ENCODE measurements at places on chromosomes 16 and 17.

DNA sequence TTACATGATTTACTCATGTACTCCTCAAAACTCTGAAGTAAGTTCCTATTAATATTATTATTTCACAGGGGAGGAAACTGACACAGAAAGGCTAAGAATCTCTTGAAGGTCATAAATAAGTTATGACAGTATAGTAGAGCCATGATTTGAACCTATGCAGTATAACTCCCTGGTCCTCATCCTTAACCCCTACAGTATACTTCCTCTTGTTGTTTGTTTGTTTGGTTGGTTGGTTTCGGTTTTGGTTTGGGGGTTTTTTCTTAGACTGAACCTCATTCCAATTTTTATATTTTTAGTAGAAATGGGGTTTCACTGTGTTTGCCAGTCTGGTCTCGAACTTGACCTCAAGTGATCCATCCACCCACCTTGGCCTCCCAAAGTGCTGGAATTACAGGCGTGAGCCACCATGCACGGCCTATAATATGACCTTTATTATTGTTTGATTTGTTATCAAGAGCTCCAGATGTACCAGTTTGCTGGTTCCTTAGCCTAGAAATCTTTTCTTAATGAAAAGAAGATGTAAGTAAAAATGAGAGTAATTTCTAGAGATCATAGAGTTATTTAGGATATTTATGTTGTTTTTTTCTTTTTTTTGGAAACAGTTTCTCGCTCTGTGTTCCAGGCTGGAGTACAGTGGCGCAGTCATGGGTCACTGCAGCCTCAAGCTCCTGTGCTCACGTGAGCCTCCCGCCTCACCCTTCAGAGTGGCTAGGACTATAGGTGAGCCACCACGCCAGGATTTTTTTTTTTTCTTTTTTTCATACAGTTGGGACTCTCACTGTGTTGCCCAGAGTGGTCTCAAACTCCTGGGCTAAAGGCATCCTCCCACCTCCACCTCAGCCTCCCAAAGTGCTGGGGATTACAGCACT, 4.8 kb downstream of the PRR11 start:
- no peak for DNase-seq

DNA sequence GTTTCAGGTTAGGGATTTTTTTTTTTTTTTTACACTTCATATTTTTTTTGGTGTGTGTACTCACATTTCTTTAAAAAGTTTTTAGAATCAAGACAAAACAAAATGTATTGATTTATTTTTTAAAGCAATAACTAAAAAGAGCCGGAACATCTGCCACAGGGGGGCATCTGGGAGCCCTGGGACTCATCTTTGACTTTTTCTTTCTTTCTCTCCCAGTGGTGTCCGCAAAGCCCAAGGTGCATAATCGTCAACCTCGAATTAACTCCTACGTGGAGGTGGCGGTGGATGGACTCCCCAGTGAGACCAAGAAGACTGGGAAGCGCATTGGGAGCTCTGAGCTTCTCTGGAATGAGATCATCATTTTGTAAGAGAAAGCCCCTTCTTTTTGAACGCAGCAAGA, 36.3 kb downstream of the WWP2 start:
- no peak for DNase-seq

GRCh38 chr16:519425-519824, 8.1 kb upstream of the CAPN15 start:
- no peak for DNase-seq

- no peak for DNase-seq
Measured at GRCh38 chr16:79845033-79845733, 244.6 kb upstream of the MAF start.

GRCh38 chr16:81816351-81816750, 37.3 kb downstream of the PLCG2 start:
- DNase-seq, result no peak

- no peak for DNase-seq
Measured at GRCh38 chr17:83091257-83092141, 12.1 kb downstream of the METRNL start.

DNA sequence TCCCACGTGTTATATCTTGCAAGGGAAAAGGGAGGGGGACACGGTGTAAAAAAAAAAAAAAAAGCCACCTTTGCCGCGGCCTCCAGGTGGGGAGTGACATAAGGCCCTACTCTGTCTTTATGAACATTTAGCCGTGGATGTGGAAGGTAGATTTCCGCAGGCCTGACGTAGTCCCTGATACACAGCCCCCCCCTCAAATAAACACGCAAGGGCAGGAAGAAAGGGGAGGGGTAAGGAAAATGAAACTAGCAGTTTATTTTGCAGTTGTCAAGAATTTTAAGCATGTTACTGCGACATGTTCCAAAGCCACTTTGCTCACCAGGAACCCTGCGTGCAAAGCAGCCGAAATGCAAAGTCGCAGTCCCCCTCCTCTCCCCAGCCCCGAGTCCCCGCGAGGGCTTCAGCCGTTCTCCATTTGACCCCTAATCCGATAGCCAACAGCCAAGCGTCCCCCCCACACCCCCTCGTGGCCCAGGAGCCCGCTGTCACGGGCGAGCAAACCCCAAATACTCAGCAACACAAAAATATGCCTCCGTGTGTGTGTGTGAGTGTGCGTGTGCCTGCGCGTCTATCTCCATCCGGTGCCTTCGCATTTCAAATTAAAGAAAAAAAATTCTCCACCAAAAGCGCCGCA, 1.2 kb downstream of the CBX4 start:
- DNase-seq, result no peak

DNA sequence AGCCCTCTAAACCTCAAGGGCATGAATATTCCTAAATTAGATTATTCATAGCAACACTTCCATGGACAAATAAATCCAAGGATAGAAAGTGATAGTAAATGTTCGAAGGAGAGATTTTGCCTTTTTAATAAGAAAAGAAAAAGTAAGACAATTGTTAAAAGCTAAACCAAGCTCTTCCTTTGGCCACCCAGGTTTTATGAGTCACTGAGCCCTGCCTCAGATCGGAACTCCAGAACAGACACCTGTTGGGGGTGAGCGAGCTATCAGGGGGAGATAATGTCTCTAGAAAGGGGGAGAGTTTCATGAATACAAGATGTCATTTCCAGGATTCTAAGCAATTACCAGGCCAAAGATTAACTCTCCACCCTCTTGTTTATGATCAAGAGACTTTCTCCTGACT, 171.4 kb downstream of the ANKFN1 start:
- no peak for DNase-seq

DNA sequence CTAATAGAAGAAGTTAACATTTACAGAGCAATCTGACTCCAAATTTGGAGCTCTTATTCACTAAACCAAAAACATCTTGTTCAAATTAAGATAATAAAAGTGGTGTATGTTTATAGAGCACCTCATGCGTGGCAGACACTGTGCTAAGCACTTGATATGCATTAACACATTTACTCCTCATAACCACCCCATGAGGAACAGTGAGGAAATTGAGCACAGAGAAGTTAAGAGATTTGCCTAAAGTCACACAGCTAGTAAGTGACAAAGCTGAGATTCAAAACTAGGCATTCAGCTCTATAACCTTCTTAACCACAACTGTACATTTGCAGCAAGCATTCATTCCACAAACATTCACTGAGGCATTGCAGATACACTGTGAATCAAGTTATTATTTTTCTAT, 94.0 kb downstream of the VAT1L start:
- DNase-seq, result no peak

DNA sequence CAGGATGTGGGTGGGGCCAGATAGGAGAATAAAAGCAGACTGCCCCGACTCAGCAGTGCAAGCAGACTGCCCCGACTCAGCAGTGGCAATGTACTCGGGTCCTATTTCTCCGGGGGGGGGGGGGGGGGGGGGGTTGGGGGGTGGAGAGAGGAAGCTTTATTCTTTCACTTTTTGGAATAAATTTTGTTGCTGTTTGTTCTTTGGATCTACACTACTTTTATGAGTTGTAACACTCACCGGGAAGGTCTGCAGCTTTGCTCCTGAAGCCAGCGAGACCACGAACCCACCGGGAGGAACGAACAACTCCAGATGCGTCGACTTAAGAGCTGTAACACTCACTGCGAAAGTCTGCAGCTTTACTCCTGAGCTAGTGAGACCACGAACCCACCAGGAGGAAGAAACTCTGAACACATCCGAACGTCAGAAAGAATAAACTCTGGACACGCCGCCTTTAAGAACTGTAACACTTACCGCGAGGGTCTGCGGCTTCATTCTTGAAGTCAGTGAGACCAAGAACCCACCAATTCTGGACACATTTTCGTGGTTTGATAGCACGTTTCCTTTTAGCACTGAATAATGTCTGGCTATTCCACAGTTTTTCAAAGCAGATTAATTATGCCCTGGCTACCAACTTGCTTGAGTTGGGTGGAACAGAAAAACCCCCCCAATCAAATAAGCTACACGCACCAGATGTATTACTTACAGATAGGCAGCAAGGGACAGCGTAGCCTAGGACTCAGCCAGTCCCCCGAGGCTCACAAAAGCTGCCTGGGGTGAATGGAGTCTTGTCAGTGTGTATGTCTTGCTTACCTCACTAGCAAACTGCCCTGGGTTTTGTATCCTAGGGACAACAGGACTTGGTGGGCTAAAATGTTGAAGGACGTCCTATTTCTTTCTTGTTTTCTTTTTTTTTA, 11.9 kb downstream of the FZD2 start:
- DNase-seq, result no peak

DNA sequence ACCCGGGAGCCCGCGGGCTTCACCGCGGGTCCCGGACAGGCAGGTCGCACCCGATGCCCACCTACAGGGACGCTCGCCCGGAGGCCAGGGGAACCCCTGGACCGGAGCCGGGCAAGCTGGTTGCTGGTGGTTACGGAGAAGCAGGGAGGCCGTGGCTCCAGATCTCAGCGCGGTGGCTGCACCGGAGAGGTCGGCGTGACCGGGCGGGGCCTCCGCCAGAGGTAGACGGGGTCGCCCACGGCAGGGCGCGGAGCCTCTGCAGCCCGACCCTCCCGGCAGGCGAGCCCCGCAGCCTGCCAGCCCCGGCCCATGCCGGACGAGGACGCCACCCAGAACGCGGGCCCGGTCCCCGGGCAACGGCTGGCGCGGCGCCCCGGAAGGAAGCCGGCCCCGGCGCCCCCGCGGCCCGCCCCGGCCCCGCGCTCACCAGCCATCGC, 341 bp downstream of the PCYT2 start:
- DNase-seq, result no peak

DNA sequence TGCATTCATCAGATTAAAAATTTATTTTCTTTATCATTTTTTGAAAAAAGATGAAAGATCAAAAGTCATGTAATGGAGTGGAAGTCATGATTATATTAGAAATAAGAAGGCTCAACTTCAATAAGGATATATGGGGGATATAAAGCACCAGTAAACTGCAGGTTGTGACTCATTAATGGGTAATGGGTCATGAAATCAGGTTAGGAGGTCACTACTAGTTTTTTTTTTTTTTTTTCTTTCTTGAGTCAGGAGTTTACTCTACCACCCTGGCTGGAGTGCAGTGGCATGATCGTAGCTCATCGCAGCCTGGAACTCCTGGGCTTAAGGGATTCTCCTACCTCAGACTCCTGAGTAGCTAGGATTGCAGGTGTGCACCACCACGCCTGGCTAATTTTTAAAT, 14.3 kb downstream of the EFCAB13 start:
- DNase-seq, result no peak

DNA sequence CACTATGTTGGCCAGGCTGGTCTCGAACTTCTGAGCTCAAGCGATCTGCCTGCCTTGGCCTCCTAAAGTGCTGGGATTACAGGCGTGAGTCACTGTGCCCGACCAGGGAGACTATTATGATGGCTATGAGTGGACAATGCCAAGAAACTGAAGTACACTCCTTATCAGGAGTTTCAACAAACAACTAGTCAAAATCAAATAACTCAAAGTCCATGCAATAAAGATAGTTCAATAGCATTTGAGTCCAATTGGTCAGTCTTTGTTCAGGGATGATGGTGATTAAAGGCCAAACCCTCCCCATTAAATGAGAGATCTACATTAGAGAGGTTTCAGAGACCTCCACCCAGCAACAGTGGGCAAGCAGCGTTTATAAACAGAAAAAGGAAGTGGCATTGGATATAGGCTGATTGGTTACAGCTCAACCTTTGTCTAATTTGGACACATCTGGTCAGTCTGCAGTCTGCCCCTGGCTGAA, 8.0 kb downstream of the CHST5 start:
- DNase-seq, result no peak

GRCh38 chr16:10964891-10965326, 20.5 kb downstream of the CLEC16A start:
- DNase-seq, result no peak

- DNase-seq, result peak; percentile 93
Measured at GRCh38 chr16:18969050-18969854, 14.5 kb upstream of the TMC7 start.

- no peak for DNase-seq
Measured at GRCh38 chr17:42027590-42027889, 7.7 kb downstream of the NKIRAS2 start.
